ENCODE measurements at places on chromosomes 1 and 21. TPM values are rescaled to one million over a fixed set of nuclear protein-coding genes. Genes with fewer than 3 reads are reported as not detected.

WNT3A gene
- total RNA-seq, result not detected

CFAP45 gene
- total RNA-seq, result 1.1 TPM

MATN1 gene
- total RNA-seq, result not detected

KRTAP7-1 gene
- not detected for total RNA-seq

C1orf141 gene
- total RNA-seq, result not detected

KANK4 gene
- 137 TPM for total RNA-seq

KIAA1614 gene
- 22.4 TPM for total RNA-seq

CLCA1 gene
- total RNA-seq, result not detected

A3GALT2 gene
- total RNA-seq, result not detected

SPRR1B gene
- not detected for total RNA-seq

CDCA8 gene
- 7.9 TPM for total RNA-seq

GFI1 gene
- total RNA-seq, result under 0.01 TPM

PLXNA2 gene
- 5.1 TPM for total RNA-seq

LYSMD1 gene
- 11.0 TPM for total RNA-seq

RASSF5 gene
- total RNA-seq, result 2.3 TPM

TAS1R1 gene
- total RNA-seq, result not detected

PHACTR4 gene
- 12.6 TPM for total RNA-seq

CADM3 gene
- total RNA-seq, result not detected

MSH4 gene
- under 0.01 TPM for total RNA-seq

AIRE gene
- not detected for total RNA-seq

OR10J1 gene
- not detected for total RNA-seq

NR1I3 gene
- not detected for total RNA-seq

OBSCN gene
- total RNA-seq, result 8.5 TPM

CDA gene
- 2.7 TPM for total RNA-seq

LAPTM5 gene
- 3.6 TPM for total RNA-seq

APOBEC4 gene
- total RNA-seq, result not detected

VASH2 gene
- 1.6 TPM for total RNA-seq

SDC3 gene
- 284 TPM for total RNA-seq

NCAM2 gene
- total RNA-seq, result not detected

ERO1B gene
- 3.1 TPM for total RNA-seq

HCN3 gene
- 2.2 TPM for total RNA-seq

FABP3 gene
- total RNA-seq, result 1.6 TPM

FLG2 gene
- not detected for total RNA-seq

G0S2 gene
- total RNA-seq, result 0.43 TPM

KRTAP13-2 gene
- not detected for total RNA-seq

FMOD gene
- total RNA-seq, result under 0.01 TPM

DSCAM gene
- under 0.01 TPM for total RNA-seq

PRR9 gene
- total RNA-seq, result 6.4 TPM

Measured in placental epithelial cell (primary cell).